Choroid plexus epithelial cell (primary cell): ENCODE measurements at places on chromosomes 3 and 15.

DNA sequence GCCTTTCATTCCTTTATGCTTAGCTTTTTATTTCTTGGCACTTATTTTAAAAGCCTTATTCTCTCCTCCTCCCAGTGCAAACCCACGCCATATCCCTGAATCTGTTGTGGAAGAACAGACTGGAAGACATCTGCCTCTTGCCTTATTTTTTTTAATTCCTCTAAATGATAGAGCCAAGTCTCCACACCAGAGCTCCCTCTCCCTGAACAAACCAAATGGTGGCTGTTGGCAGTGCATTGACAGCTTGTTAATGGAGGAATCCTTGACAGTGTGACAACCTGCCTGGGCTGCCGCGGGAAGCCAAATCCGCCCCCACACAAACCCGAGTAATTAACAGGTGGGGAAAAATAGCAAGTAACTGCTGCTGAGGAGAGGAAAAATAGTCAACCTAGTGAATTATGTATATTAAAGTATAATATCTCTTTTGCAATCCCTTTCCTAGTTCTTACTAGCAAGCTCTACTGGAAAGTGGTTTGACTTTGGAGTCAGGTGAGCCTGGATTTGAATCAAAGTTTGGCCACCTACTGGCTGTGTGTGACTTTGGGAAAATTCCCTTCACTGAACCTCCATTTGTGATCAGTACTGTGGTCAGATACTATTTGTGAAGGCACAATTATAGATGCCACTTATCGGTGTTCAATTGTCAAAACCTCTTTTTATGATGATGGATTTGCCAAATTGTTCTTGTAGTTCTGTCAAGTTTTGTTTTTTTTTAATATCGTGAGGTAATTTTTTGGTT lies 589.6 kb downstream of the PDCD6IP start:
- DNase-seq = no peak

- peak; percentile 77 for DNase-seq
Observed at GRCh38 chr3:194930377-194931204, 244.9 kb downstream of the FAM43A start.

DNA sequence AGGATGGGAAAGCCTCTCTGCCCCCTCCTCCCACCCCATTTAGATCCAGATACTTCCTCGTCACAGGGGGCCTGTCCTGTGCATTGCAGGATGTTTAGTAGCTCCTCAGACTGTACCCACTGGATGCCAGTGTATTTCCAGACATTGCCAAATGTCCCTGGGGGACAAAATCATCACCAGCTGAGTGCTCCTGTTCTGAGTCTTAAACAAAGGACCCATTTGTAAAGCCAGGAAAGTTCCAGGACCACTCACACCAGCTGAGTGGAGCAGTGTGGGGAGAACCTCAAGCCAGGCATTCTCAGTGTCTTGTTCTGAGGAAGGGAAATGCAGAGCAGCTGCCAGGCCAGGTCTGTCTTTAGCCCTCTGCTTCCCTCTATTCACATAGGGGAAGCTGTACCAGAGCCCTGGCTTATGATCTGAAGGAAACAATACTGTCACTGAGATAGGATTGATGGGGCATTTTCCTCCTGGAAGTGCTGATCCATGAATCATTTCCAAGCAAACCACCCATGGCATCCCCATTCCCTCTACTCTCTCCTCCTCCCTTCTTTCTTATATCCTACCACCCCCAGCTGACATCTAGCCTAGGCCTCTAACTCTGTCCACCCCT lies 67.4 kb upstream of the MEX3B start:
- DNase-seq = no peak

- no peak for DNase-seq
Observed at GRCh38 chr3:195806916-195807231, 4.9 kb downstream of the MUC4 start.

DNA sequence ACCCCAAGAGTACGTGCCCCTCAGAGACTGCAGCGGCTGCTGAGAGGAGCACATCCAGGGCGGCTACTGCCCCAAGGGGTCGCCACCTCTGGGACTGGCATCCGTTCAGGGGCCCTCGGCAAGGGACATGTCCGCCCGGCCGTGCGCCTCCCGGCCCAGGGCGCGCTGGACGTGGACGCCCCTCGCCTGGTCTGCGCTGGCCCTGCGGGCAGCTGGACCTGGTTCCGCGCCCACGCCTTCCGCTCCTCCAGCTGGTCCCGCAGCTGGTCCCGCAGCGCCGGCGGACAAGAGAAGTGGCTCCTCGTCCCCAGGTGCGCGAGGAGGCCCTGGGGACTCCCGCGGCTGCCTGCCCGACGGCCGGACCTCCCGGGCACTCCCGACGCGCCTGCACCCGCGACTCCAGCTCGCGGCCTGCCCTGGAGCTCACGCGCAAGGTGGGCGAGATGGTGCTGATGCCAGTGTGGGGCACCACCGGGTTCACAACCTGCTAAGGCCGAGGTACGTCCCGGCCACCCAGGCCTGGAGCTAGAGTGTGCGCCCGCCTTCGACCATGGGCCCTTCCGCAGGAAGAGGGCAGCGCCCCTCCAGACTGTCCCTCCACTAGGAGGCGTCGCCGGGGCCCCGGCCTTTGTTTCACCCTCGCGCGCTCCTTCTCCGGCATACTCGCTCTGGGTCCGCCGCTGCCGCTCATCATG lies 14.4 kb upstream of the GP9 start:
- DNase-seq = no peak

DNA sequence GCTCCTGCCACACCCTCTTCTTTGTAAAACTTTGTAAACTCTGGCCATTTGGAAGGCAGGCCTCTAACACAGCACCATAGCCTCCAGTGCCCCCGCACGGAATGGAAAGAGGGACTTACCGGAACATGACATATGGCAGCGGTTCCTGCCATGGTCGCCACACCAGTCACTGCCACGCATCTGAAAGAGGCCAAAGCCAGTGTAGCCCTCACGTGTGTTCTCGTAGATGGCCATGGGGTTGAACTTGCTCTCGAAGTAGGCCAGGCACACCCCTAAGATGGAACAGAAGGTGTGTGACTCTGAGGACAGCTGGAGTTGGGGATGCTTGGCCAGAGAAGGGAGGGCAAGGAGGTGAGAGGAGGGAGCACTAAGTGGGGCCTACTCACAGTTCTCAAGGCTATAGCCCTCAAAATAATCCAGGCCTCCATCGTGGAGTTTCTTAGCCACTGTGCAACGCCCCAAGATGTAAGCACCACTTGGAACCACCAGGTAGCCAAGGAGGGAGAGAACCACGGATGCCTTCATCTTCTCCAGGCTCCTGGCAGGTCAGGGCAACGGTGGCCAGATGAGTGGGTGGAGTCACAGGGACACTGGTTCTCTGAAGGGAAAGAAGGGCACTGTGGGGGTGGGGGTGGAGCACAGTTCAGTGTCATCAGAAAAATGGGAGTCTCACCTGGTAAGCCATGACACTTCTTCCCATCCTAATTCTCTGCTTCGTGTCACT lies 3.5 kb downstream of the LYZL4 start:
- no peak for DNase-seq

DNA sequence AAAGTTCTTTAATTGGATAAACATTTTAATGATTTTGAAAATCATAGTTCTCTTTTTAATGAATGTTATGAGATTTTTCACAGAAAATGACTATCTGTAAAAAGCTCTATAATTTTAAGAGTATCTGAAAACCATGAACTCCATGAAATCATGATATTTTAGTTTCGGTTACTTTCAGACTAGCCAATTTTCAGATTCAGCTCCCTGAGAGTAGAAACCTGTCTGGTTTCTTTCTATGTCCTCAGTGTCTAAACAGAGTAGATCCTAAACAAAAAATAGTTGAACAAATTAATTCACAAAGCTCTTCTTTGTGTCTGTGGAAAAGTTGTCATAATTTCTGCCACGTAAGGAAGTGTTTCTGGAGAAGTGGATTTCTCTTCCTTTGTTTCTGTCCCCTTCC lies 1247.7 kb downstream of the NSUN3 start:
- DNase-seq = no peak

DNA sequence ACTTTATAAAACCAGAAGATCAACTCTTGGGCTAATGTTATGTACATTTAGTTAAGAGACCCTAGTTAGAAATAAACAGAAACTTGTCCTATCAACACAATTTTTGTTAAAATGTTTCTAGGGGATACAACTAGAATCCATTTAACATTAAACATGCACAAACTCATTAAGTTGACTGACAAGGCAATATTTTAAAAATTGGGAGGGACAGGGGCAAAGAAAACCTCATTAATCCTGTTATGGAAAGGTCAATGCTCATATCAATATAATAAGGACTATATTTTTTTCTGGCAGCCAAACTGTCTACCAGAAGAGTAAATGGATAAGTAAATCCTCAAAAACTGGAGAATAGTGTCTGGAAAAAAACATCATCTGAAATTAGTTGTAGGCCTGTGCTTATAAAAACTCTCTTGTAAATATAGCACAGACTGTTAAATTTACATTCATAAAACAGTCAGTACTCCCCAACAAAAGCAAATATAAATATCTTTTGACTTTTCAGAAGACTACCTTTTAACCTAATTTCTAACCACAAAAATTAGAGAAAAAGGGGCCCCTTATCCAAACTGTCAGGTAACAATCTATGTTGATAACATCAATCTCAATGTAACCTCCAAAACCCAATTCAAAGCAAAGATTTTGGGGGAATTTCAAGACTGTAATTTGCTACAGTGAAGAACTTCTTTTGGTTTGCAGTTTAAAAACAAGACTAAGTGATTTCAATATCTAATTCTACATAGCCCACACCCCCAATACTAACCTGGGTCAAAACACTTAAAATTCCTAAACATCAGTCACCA lies 4.2 kb downstream of the TRA2B start:
- DNase-seq = no peak

DNA sequence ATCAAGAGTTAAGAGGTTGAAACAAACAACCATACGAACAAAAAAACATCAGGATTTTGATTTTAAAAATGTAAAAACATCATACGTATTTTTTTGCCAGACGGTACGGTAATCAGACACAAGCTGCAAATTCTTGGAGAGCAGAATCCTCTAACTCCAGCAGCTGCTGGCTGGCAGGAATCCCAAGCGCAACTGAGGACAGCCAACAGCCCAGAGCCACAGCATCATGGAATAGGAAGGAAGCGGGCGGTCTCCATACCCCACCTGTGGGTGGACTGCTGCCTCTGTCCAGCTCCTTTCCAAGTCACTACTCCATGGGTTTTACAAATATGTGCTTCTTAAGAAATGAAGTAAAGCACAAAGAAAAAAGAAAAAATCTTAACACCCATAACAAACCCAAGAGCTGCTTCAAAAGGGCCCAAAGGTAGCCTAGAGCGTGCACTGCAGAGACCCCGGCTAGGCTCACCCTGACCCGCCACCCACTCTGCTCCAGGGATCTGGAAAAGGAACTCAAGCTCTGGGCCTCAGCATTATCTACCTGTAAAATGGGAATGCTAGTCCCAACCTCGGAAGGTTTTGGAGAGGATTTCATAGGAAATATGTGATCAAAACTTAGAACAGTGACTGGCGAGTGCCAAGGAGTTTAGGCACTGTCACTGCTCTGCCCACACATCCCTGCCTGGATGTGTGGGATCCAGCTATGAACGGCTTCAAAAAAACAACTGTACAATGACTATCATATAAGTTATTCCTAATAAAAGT lies 33.4 kb downstream of the ZXDC start:
- DNase-seq = no peak

DNA sequence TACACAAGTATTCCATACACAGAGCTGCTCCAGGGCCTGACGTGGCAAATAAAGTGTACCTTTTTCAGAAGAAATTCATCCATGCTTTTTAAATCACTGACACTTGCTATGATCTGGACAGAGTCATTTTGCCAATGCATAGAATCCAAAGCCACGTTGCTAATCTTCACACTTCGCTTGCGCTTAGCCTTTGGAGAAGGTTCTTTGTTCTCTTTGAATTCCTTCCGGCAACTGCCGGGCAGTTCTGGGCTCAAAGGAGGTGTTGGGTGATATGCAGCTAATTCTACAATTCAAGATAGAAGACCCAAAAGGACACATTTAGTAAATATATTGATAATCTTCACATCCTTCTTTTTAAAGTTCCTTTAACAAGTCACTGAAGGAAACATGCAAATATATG lies 69.9 kb downstream of the NR2E3 start:
- no peak for DNase-seq

DNA sequence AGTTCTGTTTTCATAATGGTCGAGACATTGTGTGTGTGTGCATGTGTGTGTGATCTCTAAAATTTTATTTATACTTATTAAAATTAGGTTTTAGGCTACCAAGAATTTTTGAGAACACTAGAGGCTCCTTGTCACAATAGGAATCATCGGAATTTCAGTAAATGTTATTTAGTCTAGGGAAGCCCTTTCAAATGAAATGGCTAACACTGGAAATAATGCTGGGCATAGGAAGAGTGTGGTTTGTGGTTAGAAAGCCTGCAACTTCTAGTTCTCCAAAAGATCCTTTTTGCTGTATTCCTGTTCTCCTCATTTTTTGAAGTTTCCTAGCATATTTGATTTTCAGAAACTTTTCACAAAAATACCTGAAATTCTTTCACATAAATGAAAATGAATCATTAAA lies 92.5 kb upstream of the MBNL1 start:
- peak; percentile 58 for DNase-seq

GRCh38 chr15:36911322-36911944 lies 188.9 kb downstream of the MEIS2 start:
- peak; percentile 66 for DNase-seq

GRCh38 chr3:115996420-115997108 lies 373.3 kb downstream of the GAP43 start:
- DNase-seq = no peak

- peak; percentile 56 for DNase-seq
Observed at GRCh38 chr15:78638658-78639314, 2.2 kb downstream of the CHRNB4 start.

DNA sequence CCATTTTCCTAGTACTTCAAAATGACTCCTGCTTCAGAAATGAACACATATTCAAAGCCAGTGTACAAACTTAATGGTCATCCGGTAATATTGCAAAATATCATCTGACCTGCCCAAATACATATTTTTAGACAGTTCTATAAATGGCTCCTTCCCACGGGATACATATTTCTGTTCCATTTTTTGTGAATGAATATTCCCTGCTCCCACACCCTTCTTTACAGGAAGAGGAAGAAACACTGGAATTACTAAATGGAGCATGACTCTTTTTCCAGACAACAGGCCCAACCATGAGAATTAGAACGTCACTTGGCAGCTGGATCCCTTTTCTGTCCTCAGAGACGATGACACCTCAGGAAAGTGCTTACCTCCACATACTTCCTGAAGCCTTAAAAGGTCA lies 38.0 kb upstream of the CBLB start:
- DNase-seq = peak; percentile 83

DNA sequence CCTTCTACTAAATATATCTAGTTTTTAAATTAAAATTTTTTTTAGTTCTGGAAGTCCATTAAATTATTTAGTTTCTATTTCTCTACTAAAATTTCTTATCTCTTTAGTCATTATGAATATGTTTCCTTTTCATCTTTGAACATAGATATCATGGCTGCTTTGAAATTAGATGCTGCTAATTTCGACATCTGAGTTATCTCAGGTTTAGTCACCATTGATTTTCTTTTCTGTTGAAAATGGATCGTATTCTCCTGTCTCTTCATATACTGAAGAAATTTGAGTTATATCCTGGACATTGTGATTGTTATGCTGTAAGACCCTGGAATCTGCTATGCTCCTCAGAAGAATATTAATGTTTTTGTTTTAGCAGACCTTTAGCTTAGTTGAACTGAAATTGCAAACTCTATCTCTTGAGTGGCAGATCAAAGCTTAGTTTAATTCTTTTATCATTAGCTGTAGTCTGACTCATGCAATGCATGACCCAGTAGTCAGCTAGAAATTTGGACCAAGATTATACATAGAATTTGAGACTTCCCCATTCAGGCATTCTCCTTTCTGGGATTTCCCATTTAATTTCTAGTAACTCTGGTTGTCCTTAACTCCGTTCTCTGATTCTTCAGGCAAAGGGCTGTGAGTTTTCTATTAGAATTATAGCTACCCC lies 439.8 kb upstream of the IL12A start:
- DNase-seq = peak; percentile 72
